ENCODE measurements at places on chromosomes 1 and 21.

- no peak for DNase-seq
Measured at GRCh38 chr1:39758556-39759435, 12.4 kb downstream of the OXCT2 start.

- no peak for DNase-seq
Measured at GRCh38 chr1:34901919-34902318, 27.5 kb downstream of the DLGAP3 start.

DNA sequence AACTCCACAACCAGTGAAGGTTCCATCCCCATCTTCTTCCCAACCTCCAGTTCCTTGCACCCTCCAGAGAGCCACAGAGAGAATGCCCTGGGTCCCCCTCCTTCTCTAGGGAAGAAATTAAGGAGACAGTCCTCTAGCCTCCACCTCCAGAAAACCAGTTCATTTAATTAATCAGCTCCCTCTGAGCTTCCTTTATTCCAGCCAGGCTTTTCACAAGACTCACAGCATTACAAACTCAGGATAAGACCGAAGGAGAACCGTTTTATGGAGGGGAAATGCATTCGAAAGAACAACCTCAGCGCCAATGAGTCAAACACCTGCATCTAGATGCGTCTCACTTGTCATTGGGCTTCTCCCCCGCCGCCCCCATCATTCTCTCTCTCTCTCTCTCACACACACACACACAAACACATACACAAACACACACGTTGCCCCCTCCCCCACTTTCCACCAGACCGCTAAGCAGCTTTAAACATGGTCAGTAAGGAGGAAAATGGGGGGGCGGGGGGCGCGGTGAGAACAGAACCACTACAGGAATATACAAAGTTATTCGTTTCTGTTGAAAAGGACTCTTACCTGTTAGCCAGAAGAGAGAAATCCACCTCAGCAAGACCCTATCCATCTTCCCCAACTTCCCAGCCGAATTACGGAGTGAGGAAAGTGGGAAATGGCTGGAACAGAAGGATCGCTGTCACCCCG lies 544 bp downstream of the ILDR2 start:
- no peak for DNase-seq

DNA sequence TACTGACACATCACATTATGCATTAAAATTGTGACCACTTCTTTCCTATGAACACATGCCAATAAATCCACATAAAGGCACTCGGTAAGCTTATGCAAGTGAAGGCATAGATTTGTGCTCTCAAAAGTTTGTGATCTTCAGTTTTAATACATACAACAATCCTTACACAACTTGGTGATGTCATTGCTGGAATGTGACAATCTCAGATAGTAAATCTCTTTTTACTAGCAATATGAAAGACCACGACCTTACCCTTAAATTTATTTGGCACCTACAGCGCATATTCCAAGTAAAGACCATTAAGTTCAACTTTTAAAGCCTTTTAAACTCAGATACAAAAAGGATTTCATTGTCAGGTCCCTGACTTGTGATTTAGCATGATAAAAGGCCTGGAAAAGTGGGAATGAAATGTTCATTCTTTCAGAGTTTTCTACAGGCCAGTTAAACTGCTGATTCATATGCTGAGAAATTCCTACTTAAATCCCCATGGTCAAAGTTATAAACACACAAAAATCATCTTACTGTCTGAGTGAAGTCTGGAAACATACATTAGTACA lies 157.4 kb downstream of the SIPA1L2 start:
- DNase-seq: no peak

GRCh38 chr1:219177363-219177762 lies 3.7 kb downstream of the LYPLAL1 start:
- no peak for DNase-seq

- no peak for DNase-seq
Measured at GRCh38 chr1:50416553-50417453, 6.4 kb downstream of the DMRTA2 start.

GRCh38 chr1:62926681-62927252 lies 142.8 kb downstream of the ATG4C start:
- no peak for DNase-seq

DNA sequence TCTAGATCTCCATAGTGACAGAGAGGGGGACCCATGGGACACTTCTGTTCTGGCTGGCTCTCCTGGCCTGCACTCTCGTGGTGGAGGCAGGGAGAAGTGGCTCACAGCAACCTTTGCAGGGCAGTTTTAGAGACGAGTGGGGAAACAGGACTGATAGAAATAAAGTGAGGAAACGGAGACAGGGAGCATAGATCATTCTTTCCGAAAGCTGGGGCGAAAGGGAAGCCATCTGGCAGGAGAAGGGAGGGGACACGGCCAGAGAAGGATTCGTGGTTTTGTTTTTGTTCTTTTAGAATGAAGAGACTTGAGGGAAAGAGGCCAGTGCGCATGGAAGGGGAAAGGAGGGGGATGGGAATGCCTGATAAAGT lies 3.5 kb downstream of the TIE1 start:
- DNase-seq: no peak

DNA sequence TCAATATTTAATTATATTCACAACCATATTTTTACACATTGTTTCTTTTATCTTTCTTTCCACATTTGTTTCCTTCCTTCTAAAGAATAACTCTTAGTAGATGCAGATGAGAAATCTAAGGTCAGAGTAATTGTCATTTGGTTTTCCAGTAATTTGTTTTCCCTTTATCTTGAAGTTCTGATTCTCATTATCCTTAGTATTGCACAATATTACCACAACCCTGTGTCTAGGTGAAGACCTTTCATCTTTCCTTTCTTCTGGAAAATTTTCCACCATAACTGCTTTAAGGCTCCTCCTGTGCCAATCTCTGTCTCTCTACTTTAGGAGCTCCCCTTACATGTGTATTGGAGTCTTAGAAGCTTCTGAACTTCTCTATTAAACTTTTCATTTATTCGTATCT lies 209.0 kb downstream of the DPYD start:
- no peak for DNase-seq

DNA sequence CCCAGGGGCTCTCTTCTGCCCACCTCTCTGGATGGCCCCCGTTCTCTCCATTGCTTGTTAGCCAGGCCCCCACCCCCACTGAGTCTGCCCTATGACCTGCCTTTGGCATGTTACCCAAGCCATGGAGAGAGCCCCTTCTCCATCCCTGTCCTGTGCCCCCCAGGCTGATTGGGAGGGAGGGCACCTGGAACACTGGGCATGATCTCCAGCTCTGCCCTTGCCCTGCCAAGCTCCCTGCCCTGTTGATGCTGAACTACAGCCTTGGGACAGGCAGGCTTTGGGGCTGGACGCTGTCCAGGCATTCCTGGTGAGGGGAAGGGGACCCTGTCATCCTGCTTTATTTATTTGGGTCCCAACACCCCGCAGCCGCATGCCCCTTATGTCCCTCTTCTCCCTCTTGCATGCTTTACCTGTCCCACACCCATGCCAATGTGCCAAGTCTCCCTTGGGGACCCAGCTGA lies 10.7 kb downstream of the TRIM46 start:
- no peak for DNase-seq

DNA sequence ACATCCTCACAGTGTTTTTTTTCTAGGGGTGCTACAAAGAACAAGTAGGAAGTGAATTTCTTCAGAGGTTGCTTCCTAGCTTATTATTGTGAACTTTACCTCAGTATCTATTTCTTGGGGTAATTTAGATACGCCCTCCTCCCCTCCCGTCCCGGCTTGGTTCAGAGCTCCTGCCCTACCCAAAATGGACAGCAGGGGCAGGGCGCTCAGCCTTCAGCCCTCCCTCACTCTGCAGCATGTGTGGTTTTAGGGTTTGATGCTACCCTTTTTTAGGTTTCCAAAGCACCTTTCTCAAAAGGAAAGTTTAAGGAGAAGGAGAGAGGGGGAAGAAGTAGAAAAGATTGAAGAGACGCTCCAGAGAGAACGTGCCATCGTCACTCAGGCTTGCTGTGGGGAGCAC lies 16.9 kb upstream of the POGK start:
- DNase-seq: no peak

DNA sequence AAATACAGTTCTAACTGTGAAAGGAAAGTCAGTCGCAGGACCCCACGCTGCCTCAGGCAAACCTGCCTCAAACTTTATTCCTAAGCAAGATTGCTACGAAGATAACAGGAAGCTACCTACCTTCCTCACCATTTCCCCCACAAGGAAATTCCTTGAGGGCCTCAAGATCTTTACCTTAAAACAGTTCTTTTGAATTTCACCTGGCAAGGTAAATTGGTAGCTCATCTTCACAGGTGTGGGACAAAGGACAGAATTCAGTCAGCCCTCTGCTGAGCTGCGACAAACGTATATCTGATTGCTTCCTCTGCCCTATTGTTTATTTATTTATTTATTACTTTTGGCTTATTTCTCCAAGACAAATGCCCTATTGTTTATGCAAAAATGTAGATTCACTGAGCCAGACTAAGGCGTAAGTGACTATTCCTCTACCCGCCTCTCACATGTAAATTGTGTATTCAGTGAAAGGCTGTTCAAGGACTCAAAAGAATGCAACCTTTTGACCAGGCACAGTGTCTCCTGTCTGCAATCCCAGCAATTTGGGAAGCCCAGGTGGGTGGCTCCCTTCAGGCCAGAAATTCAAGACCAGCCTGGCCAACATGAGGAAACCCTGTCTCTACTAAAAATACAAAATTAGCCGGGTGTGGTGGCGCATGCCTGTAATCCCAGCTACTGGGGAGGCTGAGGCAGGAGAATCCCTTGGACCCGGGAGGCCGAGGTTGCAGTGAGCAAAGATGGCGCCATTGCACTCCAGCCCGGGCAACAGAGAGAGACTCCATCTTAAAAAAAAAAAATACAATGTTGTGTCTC lies 17.3 kb upstream of the PKNOX1 start:
- no peak for DNase-seq

GRCh38 chr1:113191579-113192076 lies 118.6 kb downstream of the LRIG2 start:
- peak; percentile 3 for DNase-seq

DNA sequence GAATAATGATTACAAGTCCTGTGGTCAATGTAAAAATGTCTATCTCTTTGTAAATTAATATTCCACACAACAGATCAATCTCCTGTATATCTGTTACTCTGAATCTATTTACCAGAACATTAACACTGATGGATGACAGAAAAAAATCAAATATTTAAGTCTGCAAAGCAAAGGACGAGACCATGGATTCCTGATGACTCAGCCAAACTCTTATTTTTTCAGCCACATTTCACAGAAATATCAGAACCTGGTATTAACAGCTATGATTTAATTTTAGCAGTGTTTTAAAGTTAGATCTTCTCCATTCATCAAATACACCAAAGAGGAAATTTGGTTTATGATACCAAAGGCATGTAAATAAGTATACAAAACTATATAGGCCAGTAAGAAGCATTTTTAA lies 46.1 kb downstream of the FAF1 start:
- no peak for DNase-seq

DNA sequence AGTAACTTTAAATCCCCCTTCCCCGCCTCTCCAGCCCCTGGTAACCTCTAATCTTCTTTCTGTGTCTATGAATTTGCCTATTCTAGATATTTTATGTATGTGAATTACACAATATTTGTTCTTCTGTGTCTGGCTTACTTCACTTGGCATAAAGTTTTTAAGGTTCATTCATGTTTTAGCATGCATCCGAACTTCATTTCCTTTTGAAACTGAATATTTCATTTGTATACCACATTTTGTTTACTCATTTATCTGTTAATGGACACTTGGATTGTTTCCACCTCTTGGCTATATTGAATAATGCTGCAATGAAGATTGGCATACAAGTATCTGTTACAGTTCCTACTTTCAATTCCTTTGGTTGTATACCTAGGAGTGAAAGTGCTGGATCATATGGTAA lies 205.3 kb downstream of the TM2D1 start:
- no peak for DNase-seq

GRCh38 chr1:85461216-85461918 lies 3.6 kb downstream of the DDAH1 start:
- DNase-seq: no peak

- no peak for DNase-seq
Measured at GRCh38 chr1:177165069-177165439, 542 bp upstream of the ASTN1 start.

DNA sequence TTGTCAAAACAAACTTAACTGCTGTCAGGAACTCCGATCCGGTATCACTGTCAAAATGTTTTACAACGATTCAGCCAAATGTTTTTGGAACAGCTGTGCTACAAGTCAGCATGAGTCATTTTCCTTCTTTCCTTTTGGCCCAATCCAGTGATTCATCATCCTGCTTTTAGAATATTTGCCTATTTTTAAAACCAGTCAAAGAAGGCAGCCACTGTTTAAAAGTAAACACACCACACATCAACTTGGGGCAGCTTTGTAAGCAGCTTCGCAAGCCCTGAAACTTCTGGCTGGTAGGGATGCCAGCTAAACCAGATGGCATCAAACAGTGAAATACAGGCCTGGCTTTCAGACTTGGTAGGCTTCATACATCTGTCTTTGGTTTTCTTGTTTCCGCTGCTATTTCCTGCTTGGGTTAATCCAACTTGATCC lies 14.9 kb downstream of the MAP3K7CL start:
- peak; percentile 7 for DNase-seq

- DNase-seq: no peak
Measured at GRCh38 chr1:10074852-10075730, 42.3 kb downstream of the UBE4B start.

- DNase-seq: peak; percentile 77
Measured at GRCh38 chr1:234836045-234836681, 226.2 kb upstream of the IRF2BP2 start.

GRCh38 chr1:75482951-75483350 lies 128.0 kb downstream of the SLC44A5 start:
- no peak for DNase-seq

- DNase-seq: peak; percentile 32
Measured at GRCh38 chr1:8875216-8875861, 3.1 kb downstream of the ENO1 start.

GRCh38 chr1:117366177-117367045 lies 838 bp upstream of the MAN1A2 start:
- DNase-seq: peak; percentile 81
